Cerebellar nuclear complex (tissue), 1 donor: ENCODE measurements at places on chromosomes 11 and 22.

- DNase-seq = no peak
Measured at GRCh38 chr11:75374646-75375045, 23.2 kb upstream of the ARRB1 start.

DNA sequence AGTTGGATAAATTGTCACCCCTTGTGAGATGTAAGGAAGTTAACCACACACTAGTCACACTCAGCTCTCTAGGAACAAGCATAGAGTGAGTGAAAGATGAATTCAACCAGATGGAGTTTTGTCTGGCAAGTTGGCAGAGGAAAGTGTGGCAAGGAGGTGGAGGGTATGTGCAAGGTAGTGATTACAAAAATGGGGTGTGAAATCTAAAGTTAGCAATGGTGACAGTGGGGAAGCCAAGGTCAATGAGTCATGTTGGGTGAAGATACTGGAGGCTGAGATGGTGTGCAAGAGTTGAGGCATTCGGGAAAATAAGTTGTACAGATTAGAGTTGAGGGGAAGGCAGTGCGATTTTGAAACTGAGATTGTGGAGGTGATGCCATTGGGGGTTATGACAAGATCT lies 33.7 kb downstream of the MRGPRX2 start:
- DNase-seq = no peak

DNA sequence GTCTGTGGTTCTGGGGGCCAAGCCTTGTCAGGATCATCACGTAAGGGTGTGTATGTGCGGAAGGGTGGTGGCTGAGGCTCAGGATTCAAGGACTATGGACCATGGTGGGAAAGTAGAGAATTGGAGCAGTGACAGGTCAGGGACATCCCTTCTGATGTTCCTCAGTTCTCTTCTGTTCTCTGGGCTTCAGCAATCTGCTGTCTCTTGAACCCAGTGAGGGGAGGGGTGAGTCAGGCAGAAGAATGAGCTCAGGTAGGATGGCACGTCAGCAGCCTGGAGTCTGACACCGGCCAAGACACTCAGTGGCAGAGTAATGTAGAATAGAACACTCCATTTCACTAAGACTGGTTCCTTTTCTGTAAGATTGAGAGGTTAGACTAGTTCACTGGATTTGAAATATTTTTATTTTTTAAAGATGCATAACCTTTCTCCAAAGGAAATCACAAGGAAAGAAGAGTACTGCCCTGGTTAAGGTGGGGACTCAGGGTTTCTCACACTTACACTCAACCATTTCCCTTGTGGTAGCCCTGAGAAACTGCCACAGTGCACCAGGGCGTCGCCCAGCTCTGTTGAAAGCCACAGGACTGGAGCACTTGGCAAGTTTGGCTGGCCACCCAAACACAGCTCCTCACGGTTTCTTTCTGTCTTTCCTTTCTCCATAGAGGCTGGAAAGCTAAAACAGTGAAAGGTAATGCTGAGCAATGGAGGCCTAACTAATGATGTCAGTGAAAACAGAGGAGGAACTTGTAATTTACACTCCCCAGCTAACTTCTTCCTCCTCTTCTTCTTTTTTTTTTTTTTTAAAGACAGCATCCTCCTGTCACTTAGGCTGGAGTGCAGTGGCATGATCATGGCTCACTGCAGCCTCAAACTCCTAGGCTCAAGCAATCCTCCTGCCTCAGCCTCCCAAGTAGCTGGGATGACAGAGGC lies 23.1 kb upstream of the MICAL2 start:
- DNase-seq = no peak

DNA sequence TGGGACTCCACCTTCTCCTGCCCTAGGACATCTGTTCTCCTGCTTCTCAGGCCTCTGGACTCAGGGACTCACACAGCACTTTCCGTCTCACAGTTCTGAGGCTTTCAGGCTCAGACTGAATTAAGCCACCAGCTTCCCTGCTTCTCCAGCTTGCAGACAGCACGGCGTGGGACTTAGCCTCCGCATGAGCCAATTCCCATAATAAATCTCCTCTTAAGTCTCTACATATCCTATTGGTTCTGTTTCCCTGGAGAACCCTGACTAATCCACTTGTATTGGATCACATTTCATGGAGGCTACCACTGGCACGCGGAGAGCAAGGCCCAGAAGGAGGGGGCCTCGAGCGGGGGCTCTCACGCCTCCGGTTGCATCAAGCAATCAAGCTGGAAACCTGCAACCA lies 1313.6 kb downstream of the TBC1D22A start:
- no peak for DNase-seq

- no peak for DNase-seq
Measured at GRCh38 chr11:35324981-35325380, 94.4 kb downstream of the SLC1A2 start.

- DNase-seq = peak; percentile 79
Measured at GRCh38 chr22:31625661-31626426, 36.2 kb downstream of the PISD start.

- DNase-seq = no peak
Measured at GRCh38 chr22:49880281-49880680, 26.6 kb downstream of the ZBED4 start.

DNA sequence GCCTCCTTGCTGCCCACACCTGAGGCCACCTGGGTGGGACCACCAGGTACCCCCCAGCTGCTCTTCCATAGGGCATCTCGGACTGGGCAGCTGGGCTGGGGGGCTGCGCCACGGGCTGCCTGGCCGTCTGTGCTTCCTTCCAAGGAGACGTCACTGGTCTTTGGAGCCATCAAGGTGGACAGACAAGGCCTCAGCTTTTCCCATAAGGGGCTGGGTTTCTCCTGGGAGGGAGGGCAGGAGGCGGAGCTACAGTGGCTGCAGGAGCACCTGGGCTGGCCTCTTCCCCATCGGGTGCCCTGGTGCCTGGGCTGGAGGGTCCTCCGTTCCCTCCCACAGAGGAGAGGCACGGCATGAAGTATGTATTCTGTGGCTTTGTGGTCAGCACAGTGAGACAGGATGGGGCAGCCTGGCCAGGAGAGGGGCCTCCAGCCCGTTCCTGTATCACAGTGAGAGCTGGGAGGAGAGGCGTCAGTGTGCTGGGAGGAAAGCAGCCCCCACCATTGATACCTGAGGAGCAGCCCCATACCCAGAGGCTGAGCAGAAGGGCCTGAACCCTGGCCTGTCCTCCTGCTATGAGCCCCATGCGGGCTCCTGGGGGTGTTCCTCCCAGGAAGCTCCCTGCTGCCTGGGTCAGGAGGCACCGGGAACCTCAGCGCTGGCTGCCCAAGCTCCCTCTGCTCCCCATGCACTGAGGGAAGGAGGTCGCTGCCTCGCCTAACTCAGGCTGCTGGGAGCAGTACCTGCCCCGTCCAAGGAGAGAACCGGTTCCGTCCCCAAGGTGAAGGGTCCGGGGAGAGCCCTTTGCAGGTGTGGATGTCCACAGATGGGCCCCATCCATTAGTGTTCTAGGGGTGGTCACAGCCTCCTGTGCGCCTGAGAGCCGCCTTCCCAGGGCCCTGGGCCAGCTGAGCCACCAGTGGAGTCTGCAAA lies 1075.0 kb downstream of the BRD1 start:
- no peak for DNase-seq

DNA sequence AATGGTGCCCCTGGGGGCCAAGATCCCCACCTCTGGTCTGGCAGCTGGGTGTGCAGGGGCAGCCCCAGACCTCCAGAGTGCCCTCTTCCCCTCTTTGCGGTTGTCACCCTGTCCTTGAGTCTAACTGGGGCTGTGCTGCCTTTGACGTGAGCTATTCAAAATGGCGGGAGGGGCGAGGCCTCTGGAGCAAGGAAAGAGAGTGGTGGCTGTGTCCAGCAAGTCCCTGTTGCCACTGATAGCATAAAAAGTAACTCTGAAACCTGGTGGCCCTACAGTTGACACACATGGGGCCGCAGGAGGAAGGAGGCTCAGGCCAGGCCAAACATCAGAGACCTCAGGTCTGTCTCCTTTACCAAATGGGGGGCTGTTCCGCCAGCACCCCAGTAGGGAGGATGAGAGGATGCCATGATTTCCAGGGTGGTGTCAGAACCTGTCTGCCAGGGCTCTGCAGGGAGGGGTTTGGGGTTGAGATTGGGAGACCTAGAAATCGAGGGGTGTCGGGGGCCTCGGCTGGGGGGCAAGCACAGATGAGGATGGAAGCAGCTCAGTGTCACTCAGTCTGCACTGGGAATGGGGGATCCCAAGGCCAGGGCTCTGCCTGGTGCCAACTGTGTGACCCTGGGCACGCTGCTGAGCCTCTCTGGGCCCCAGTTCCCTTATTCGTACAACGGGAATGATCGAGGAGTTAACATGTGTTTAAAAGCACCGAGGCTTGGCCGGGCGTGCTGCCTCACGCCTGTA lies 49.2 kb upstream of the KCNQ1OT1 start:
- no peak for DNase-seq

DNA sequence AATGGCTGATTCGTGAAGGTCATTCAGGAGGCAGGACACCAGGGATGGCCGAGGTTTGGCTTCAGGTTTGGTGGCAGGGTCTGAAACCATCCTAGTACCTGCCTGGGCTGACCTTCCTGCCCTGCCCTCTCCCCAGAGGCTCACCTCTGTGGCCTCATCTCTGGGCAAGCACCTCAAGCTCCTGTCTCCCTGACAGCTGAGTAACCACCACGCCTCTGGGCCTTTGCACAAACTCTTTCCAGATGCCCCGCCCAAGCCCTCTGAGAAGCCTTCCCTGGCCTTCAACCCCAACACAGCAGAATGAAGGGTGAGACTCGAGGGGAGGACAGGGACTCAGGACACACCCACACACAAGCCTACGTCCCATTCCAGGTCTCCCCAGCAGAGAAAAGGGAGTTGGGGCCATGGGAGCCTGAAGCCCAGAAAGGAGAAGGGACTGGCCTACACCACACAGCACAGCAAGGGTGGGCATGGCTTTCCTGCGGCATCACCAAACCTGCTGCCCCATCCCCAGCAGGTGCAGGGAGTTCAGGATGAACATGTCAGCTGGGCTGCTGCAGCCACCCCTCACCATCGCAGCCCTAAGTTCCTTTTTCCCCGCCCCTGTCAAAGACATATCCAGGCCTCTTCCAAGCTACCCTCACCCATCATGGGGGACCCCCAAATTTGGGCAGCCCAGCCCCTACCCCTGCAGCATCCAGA lies 2.4 kb downstream of the SHISA8 start:
- no peak for DNase-seq

DNA sequence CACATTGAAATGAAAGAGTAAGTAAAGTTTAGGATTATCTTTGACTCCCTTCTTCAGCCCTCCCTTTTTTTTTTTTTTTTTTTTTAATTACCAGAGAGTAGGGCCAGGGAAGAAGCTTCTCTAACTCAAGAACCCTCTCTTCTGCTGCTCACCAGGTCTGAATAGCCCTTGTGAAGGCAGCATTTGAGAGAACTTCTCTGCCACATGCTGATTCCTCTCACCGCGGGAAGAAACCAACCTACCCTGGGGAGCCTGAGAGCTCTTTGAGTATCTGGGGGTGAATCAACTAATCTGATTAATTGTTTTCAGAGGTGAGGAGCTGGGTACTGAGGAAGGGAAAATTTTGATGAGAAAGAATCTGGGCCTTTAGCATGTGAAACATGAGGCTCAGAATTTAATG lies 434.5 kb upstream of the CCDC90B start:
- DNase-seq = no peak

DNA sequence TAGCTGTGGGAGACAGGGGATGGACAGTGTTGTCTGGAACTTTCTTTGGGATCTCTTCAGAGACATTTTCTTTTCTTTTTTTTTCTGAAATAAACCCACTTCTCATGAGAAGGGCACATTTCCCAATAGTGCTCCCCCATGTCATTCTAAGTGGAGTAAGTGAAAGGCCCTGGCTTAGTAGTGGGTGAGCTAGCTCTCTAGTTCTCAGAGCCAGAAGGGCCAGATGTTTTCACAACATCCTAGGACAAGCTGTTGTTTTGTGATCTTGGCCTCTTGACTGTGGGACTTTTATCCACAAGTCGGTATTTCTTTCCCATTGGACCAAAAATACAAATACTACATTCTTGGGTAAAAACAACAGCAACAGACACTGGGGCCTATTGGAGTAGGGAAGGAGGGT lies 607.7 kb upstream of the TENM4 start:
- DNase-seq = no peak

DNA sequence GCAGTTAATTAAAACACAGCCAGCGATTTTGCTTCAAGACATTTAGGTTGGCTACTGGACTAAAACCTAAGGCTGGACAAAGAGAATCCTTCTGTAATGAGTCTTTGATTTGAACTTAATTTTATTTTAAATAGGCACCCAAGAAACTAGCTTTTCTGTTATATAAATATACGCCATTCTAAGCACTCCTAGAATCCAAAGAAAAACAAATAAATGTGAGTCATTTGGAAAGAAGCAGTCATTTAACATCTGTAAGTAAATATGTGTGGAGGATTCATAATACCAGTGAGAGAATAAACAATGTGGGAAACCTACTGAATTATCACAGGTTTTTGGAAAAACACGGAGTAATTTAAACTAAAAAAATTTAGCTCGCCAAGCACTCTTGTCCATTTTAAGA lies 1.2 kb upstream of the TECTA start:
- DNase-seq = no peak

DNA sequence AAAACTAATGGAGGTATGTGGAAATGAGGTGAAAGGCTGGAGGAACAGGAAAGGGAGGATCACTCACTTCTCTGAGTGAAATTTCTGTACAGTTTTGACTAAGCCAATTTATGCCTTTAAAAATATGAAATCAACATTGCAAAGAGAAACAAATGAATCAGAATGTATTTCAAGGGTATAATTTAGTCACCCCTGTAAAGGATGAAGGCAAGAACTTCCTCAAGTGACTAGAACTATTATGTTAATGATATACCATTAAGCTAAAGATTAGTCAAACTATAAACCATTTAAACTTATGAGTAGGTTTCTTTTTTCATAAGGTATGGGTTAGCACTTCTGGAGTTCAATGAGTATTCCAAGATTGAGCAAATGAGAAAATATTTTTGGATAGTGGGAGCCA lies 184.5 kb upstream of the CHORDC1 start:
- DNase-seq = no peak

DNA sequence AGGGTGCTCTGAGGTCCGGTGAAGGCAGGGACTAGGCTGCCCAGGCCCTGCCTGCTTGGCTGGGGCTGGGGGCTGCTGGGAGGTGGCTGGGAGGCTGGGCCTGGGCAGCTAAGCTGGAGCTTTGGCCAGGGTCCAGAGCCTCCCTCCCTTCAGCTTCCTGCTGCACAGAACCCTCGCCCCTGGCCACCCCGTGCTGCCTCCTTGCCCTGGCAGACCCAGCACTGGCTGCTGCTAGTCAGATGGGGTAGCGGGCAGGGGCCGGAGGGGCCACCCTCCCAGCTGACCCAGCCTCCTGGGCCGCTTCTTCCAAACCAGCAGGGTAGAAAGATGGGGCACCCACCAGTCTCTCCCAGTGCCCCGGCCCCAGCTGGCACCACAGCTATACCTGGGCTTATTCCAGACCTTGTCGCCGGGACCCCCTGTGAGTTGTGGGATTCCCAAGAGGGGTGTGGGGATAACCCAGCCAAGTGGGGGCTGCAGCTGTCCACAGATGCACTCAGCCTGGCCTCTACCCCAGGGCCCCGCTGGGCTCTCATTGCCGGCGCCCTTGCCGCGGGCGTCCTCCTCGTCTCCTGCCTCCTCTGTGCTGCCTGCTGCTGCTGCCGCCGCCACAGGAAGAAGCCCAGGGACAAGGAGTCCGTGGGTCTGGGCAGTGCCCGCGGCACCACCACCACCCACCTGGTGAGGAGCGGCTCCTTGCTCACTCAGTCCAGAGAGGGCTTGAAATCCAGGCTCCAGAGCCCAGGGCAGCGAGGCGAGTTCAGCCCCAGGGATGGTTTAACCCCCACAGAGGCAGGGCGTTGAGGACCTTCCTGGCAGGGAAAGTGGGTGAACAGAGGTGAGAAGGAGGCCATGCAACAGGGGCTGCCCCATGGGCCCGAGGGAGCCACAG lies at the start of gene SYT8:
Gene SYT8, plus strand, starts transcription at position 212 of the 892 bp plus-strand sequence. Its CDS starts 116 bp downstream, at position 328.
- no peak for DNase-seq
